Activated CD4-positive, alpha-beta T cell treated with anti-CD3 and anti-CD28 coated beads, Interleukin-10, Interleukin-2, amounts not matched to agents 100 ng/mL and 50 ng/mL, durations not matched to agents 16 hours and 8 hours (primary cell): ENCODE measurements at places on chromosomes 1 and 21.

DNA sequence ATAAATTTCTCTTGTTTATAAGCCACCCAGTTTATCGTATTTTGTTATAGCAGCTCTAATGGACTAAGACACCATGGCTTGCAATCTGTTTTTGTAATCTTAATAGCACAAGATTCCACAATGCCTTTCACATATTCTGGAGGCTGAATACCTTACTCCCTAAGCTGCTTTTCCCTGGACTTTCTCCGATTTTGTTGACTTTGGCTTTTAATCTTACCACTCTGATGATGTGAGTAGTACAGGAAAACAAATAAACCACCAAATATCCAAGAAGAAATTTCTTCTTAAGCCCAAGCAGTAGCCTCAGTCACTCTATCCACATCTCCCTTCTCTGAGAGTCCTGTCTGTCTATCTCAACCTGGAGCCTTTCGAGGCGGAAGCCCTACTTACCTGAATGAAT is 838.6 kb downstream of the LTN1 start:
- no peak for DNase-seq

- no peak for DNase-seq
Observed at GRCh38 chr1:43156026-43156425, 16.1 kb downstream of the EBNA1BP2 start.

- no peak for DNase-seq
Observed at GRCh38 chr1:205669341-205670149, 10.8 kb downstream of the SLC45A3 start.

GRCh38 chr1:151406176-151406575 is 6.8 kb downstream of the PSMB4 start:
- no peak for DNase-seq

DNA sequence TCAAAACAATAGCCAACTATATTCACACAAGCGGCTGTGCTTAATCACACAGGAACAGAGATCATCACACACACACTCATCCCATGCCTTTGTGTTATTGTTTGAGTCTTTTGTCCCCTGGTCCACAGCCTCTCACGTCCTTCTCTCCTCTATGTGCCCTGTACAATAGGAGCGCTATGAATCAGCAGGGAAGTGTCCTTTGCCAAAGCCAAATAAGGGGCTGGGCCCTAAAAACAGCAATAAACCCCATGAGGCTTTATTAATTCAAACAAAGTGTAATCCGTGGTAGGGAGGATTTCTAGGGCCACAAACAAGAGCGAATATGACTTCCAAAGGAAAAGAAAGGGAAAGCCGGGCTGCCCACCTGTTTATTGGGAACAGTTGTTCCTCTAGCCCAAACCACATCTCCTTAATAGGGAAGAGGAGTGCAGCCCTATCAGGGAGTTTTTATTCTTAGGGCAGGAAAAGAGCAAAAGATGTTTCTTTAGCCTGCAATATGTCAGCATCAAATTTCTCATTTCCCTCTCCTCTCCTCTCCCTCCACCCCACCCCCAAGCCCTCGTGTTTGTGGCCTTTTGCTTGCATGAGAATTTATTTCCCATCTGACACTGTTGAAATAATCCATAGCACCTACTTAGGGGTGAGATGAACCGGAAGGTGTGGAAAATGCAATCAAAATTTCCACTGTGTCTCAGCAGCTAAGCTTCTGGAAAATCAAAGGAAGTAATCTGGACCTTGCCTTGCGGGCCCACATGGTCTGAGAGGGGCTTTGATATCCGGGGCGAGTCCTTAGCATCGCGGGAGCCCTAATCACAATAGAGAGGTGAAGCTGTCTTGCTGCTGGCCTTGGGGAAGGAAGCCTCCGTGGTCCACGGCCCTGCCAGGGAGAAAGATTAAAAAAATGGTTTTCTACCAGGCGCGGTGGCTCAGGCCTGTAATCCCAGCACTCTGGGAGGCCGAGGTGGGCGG is 45.3 kb upstream of the ITPKB start:
- DNase-seq, result no peak

DNA sequence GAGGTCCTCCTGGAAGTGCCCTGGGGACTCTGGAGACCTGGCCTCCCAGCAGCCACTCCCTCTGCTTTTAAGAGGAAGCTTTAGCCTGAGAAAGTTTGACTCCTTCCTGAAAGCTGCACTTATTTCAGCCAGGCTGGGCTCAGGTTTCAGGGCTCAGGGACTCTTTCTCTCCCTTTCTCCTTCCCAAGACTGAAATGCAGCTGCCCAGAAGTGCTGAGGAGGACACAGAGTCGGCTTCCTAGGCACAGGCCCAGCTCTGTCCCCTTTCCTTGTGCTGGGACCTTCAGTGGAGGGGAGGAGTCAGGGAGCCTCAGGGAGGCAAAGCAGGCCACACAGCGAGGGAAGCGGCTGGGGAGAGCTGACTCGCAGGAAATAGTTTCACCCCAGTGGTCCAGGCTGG is 137.3 kb downstream of the NAV1 start:
- DNase-seq, result no peak

DNA sequence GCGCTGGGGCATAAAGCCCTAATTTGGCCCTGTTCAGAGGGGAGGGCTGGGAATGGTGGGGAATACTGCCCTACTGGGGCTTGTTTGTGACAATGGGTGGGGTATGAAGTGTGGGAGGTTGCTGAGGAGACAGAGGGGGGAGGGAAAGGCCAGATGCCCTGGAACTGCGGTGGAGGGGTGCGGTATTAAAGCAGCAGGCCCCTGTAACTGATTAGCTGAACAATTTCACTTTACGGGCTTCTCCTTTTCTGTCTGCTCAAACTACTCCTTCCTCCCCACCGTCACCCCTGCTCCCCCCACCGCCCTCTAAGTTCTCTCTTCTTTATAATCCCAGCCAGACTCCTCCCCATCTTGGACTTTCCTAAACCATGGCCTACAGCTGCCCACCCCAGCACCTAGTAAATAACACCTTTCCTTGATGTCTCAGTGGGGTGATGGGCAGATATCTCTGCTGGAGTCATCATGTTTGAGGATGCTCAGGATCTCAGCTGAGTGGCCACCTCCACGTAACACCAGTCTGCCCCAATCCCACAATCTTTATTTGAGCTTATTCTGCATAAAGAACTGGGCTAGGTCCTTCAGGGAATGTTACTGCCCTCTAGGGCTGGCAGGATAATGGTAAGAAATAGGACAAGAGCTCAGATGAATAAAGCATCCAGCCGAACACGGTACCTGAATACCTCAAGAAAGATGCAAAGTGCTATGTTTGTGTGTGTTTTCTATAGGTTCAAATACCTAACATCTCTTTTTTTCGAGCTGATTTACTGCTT is 33.5 kb downstream of the XCL1 start:
- no peak for DNase-seq
